ENCODE measurements at places on chromosomes 1 and 21.

DNA sequence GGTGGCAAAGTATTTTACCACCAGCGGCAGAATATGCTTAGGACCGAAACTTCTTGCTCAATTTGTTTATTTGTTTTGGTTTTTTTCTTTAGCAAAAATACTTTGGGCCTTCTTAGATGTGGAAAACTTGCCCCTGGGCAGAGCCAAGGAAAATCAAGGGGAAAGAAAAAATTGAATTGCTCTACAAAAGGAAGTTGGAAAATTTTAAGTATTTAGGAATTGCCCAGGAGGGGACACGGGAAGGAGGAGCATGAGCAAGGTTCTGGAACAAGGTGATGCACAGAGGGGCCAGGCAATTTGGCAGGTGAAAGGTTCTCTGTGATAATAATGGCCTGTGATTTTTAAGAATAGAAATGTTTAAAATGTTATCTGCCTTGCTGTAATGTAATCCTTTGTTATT, 28.6 kb downstream of the SGIP1 start:
- no peak for DNase-seq

DNA sequence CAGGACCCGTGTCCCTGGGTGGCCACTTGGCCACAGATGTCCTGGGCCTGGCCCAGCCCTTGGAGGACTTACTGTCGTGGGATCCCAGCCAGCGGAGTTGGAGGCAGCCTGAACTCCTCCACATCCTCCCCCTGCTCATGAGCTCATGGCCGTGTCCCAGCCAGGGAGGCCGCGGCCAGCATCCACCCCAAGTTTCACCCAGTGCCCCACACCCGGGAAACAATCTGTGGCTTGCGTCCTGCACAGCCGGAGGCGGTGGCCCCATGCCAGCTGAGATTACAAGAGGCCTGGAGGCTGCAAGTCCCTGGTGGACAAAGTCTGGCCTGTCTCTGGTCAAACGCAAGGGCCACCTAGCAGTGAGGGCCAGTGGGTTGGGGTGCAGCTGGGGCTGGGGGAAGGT, 27.5 kb upstream of the TMEM52 start:
- DNase-seq = no peak

DNA sequence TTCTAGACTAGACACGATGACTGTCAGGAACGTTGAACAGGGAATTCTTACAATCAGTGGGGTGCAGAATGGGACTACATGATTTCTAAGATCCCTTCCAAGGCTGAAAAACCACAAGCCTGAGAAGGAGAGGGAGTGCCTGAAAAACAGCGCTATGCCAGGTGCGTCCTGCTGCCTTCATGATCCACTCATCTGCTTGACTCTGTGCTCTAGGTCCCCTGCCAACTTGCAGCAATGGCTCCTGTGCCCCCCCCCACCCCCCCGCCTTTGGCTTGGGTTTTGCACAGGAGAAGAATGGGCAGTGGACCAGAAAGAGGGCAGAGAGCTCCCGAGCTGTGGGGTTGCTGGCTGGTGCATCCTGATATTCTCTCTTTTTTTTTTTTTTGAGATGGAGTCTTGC, 5.9 kb downstream of the SLC2A7 start:
- DNase-seq = no peak

DNA sequence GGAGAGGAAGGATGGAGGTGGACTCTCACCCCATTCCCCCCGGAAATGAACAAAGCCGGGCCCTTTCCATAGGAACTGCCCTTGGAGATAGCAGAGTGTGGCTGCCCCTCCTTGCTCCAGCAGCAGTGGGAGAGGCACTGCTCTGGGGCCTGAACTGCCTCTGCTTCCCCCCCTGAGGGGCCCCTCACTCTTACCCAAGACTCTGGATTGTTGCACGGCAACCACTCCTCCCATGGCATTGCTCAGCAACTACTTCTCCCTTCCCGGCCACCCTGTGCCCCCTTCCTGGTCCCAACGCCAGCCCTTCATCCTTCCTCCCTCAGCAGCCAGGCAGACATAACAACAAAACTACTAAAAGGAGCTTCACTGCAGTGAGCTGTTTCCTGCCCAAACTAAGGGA, 3.0 kb upstream of the ACKR1 start:
- DNase-seq = no peak

- no peak for DNase-seq
These were observed 22.0 kb downstream of the COL6A1 start for GRCh38 chr21:46003575-46004007.

DNA sequence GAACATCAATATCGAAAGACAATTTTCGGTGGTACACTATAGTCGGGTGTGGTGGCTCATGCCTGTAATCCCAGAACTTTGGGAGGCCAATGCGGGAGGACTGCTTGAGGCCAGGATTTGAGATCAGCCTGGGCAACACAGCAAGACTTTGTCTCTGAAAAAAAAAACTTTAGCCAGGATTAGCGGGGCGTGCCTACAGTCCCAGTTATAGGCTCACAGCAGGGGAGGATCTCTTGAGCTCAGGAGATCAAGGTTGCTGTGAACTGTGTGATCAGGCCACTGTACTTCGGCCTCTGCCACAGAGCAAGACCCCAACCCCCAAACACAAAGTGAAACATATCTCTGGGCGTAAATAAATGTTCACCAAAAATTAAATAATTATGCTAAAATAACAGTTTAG, 1.6 kb downstream of the TADA1 start:
- no peak for DNase-seq

DNA sequence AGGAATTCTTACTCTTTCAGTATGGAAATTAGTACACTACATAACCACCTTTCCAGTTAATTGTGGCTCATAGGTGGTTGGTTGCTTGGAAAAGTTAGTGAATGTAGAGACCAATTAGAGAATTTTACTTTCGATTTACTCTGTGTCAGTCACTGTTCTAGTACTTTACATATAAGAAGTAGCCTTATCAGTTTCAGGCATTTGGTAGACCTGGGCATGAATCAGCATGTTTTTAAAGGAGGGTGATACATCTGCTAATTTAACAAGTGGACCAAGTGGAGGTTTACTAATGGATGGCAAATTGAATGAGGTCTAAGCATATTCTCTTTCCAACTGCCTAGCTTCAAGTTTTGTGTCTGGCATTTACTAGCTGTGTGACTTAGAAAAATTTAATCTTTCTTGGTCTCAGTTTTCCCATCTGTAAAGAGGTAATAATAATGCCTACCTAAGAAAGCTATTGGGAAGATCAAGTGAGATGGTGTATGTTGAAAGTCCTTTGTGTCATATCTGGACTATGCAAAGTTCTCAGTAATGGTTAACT, 1158.6 kb downstream of the PLA2G4A start:
- no peak for DNase-seq

GRCh38 chr1:219185486-219186117, 11.9 kb downstream of the LYPLAL1 start:
- no peak for DNase-seq

DNA sequence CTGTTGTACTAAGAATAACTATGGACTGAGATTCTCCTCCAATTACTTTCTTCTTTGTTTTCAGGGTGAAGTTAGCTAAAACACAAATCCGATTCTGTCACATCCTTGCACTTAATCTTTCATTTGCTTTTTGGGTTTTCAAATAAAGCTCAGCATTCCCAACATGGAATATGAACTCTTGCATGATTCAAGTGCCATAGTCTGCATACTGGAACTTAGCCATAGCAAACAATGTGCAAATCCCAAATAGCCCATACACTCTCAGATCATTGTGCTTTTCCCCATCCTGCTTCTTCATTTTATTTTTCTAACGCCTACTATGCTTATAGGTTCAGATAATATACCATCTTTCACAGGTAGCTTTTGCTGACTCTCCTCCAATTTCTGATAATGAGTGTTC, 455.8 kb upstream of the PRMT6 start:
- DNase-seq = no peak

- DNase-seq = no peak
These were observed 406.2 kb downstream of the TGFB2 start for GRCh38 chr1:218751208-218751948.

DNA sequence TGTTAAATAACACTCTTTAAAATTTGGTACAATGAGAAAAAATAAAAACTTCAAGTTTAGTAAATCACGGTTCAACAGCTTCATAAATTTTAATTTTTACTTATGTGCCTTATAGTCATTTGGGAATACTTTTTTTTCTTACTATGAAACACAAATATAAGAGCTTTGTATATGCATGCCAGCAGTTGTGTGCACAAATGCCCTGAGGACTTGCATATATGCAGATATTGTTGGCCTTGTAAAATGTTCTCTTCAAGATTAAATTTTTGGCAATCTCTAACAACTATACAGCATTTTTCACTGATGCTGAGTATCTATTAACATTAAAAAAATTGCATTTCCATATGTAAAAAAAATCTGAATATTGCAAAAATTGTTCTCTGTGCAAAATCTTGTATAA, 458.7 kb upstream of the BRINP3 start:
- no peak for DNase-seq

- DNase-seq = no peak
These were observed 41.6 kb downstream of the RGS21 start for GRCh38 chr1:192358402-192358801.

DNA sequence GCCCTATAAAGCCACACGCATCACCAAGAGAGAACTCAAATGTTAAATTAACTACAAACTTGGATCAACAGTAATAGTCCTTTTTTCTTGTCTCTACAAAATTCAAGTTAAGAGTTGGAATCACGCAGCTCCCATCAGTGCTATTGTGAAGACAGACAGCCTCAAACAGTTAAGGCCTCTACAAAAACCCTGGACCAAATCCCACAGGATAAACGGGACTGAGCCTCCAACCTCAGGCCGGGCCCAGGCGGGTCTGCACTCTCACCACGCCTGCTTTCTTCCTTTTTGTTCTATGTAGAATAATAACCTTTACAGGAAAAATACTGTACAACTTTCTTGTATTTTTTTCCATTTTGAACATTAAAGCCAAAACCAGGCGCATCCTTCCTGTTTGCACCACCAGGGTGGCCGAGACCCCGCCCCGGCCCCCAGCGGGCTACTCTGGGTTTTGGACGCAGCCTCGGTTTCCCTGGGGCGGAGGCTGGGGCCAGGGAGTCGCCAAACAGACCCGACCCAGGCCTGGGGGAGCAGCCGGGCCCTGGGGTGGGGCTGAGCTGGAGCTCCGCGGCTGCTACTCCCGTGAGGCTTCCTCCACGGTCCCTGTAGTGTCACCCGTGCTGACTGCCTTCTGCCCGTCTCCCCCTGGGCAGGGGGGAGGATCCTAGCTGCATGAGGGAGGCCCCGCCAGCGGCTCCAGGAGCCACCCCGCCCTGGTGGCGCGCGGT, 158.4 kb downstream of the CASZ1 start:
- DNase-seq = peak; percentile 7

GRCh38 chr1:51990478-51990965, at the start of gene RAB3B:
Gene RAB3B (minus strand): TSS chr1:51990700. CDS start chr1:51977117, 13,583 bp downstream.
- DNase-seq = peak; percentile 69

DNA sequence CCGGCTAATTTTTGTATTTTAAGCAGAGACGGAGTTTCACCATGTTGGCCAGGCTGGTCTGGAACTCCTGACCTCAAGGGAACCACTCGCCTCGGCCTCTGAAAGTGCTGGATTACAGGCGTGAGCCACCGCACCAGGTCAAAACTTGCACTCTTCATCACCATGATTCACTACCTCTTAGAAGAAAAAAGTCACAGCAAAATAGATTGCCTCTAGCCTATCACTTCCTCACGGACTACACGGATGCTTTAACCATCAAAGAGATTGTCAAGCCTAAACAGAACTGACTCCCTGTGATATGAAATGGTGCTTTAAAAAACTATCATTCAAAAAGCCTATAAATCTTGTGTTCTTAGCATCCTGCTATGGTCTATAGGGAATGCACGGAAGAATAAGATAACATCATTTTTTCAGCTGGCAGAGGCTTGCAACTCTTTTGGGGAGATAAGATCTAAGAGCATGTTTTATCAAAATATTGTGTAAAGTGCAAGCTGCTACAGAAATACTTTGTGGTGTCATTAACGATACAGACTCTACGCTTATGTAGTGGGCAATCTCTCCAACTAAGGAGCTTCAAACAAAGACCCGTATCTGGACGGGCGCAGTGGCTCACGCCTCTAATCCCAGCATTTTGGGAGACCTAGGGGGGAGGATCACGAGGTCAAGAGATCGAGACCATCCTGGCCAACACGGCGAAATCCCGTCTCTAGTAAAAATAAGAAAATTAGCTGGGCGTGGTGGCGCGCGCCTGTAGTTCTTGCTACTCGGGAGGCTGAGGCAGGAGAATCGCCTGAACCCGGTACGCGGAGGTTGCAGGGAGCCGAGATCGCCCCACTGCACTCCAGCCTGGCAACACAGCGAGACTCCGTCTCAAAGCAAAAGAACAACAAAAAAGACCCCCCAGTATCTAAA, 966 bp downstream of the TFB2M start:
- DNase-seq = no peak

GRCh38 chr1:33305816-33306652, 14.9 kb downstream of the A3GALT2 start:
- DNase-seq = no peak

- no peak for DNase-seq
These were observed 31.4 kb upstream of the WASF2 start for GRCh38 chr1:27521336-27521831.

DNA sequence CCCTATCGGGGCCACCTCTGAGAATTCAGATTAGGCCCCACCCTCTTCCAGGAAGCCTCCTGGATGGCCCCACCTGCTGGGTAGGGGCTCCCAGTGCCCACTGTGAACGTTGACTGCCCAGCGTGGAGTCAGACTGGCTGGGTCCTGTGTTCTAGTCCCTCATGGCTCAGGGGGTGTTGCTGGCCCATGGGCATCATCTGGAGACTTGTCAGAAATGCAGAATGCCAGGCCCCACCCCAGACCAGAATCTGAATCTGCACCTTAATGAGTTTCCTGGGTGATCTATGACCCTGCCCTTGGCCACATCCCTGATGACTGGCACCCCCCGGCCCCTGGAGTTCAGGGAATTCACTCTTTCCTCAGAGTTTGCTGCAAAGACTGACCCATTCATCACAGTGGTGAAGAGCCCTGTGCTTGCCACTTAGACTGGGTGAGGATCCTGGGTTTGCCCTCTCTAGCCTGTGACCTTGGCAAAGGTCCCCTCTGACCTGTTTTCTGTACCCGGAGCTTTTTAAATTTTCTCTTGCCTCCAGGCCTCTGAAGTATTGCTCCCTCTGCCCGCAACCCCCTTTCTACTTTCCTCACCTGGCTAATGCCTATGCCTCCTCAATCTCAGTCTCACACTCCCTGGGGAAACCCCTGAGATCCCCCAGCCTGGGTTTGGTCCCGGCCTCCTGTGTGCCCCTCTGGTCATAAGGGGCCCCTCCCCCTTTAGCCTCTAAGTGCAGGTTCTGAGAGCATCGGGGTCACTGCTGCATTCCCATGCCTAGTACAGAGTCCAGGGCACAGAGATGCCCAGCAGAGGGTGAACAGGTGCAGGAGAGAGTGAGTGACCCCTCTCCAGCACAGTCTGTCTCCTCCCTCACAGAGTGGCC, 184.2 kb downstream of the MATN1 start:
- DNase-seq = no peak

DNA sequence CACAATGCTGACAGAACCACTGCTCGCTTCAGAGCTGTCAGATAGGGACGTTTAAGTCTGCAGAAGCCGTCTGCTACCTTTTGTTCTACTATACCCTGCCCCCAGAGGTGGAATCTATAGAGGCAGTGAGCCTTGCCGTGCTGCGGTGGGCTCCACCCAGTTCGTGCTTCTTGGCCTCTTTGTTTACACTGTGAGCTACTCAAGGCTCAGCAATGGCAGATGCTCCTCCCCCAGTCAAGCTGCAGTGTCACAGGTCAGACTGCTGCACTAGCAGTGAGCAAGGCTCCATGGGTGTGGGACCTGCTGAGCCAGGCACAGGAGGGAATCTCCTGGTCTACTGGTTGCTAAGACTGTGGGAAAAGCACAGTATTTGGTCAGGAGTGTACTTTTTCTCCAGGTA, 47.1 kb downstream of the LEPR start:
- no peak for DNase-seq

All from stimulated activated CD4-positive, alpha-beta T cell treated with anti-CD3 and anti-CD28 coated beads, Interleukin-2, amount 100 ng/mL, for 48 hours (primary cell).